ENCODE measurements at places on chromosomes 16 and 17.

DNA sequence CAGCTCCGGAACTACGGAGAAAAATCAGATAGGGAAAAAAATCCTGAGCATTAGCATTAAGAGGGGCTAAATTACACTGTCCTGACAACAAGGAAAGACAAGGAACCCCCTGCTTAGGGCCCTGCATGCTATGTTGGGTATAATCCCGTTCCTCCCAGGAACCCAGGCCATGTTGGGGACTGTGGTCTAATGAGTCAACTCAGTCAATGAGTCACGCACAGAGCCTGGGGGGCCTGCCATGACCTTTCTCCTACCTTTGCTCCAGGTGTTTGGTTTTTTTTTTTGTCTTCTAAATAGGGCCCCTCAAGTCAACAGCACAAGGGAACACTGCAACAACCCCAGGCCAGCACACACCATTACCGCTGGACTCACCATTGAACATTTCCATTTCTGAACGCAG lies 8.9 kb upstream of the ZNF200 start:
- DNase-seq, result no peak

DNA sequence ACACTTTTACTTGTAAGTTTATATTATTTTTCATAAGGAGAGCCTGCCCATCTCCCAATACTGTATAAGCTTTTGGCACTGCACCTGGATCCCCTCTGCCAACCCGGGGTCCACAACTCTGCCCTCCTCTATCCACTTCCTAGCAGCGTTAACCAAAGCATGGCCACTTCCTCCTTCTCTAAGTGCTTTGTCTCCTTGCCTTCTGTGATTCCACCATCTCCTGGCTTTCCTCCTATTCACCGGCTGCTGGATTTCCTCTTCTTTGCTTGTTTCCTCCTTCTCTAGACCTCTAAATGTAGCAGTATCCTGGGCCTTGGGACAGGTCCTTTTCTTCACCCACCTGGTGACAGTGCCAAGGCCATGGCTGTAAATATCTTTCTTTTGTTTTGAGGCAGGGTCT lies 20.0 kb upstream of the WFIKKN2 start:
- no peak for DNase-seq

- peak; percentile 35 for DNase-seq
Observed at GRCh38 chr17:413016-413350, 60.4 kb upstream of the RPH3AL start.

DNA sequence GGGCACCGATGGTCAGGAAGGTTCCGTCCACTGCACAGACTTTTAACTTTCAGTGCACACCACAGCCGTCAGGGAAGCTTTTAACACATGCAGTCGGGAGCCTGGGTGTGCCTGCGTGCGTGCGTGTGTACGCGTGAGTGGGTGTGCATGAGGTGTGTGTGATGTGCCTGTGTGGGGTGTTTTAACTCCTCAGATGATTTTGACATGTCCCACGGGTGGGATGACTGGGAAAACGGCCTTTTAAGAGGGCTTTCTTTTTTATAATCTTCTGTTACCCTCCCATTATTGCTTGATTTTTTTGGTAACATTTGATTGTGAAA lies 152.7 kb upstream of the CHMP6 start:
- no peak for DNase-seq

DNA sequence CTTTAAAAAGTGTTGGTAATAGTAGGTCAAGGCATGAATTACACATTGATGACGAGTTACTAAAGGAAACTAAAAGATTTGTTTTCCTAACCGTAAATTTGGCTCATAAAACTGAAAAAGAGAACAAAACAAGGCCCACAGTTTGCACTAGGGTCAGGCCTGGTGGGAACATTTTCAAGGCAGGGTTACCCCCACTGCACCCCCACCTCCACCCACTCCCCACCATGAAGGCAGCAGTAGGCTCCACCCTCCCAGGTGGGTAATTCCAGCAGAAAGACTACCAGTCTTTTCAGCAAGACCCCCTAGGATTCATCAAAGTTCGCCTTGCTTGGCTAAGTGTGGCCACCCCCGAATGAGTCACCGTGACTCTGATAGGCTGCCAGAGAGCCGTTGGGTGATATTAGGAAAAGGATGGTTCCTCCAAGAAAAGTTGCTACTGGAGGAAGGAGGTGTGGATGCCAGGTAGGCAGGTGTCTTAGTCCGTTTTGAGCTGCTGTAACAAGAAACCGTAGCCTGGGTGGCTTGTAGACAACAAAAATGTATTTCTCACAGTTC lies 8.6 kb downstream of the DNAAF1 start:
- no peak for DNase-seq

DNA sequence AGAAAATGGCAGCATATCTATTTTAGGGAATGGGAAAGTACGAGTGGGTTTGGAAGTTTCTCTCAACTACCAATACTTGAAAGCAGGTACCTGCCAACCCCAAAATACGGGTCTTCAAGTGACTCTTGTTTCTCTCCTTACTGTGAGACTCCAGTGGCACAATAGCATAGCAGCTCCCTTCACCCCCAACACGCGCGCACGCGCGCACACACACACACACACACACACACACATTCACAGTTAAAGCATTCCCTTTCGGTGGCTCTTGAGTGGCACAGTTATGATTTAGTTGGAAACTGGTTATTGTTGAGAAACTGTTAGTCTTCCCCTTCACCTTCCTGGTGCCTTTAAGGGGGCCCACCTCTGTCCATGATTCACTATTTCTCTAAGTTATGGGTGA lies 30.0 kb upstream of the CCL2 start:
- DNase-seq, result no peak

- DNase-seq, result no peak
Observed at GRCh38 chr17:75950855-75951554, 10.2 kb upstream of the FBF1 start.

- DNase-seq, result no peak
Observed at GRCh38 chr16:29868396-29869009, 5.5 kb upstream of the CDIPT start.

GRCh38 chr17:76816590-76817135 lies 51.5 kb upstream of the MGAT5B start:
- peak; percentile 56 for DNase-seq

DNA sequence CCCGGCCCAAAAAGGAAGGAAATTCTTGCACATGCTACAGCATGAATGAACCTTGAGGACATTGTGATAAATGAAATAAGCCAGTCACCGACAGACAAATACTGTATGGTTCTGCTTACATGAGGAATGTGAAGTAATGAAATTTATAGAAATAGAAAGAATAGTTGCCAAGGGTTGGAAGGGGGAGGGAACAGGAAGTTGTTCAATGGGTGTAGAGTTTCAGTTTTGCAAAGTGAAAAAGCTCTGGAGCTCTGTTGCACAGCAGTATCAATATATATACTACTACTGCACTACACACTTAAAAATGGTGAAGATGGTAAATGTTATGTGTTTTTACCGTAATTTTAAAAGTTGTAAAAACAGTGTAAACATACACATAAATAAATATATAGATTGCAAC lies 43.7 kb downstream of the PKD1L3 start:
- no peak for DNase-seq

DNA sequence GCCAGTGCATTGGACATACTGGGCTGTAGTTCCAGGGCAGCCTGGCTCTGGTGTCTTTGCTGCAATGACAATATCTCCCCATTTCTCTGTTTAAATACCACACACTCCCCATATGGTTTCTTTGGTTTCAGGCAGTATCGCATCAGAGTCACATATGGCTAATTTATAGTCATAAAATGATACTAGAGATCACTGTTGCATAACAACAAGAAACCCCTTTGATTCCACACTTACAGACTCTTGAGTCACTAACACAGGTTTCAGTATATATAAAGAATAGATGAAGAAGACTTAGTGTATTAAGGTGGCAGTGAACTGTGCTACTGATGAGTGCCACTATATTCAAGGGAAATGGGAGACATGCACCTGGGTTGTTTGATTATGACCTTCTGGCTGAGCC lies 281.6 kb downstream of the WWOX start:
- DNase-seq, result no peak

GRCh38 chr16:19223235-19224170 lies 55.5 kb downstream of the SYT17 start:
- peak; percentile 76 for DNase-seq

- no peak for DNase-seq
Observed at GRCh38 chr16:11725457-11725856, 17.2 kb downstream of the TXNDC11 start.

DNA sequence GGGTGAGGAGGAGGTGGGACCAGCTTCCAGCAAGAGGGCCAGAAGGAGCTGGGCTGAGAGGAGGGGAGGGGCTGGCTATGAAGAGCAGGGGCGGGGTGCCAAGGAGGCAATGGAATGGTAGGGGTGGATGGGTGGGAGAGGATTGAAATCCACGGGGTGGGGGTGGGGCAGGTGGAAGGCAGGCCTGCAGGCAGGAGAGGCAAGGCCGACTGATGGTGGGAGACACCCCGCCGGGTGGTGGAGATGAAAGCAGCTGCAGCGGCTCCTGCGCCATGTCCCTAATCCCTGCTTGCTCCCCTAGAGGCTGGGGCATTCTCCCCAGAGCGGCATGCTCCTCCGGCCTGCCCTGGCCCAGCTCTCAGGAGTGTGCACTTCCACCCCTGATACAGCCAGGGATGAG lies 27.8 kb upstream of the TAC4 start:
- no peak for DNase-seq

- no peak for DNase-seq
Observed at GRCh38 chr17:55830699-55831471, 80.0 kb downstream of the PCTP start.

- peak; percentile 58 for DNase-seq
Observed at GRCh38 chr17:29760279-29761039, 137.7 kb upstream of the CORO6 start.

- DNase-seq, result no peak
Observed at GRCh38 chr16:89598199-89598598, 15.2 kb upstream of the DPEP1 start.

DNA sequence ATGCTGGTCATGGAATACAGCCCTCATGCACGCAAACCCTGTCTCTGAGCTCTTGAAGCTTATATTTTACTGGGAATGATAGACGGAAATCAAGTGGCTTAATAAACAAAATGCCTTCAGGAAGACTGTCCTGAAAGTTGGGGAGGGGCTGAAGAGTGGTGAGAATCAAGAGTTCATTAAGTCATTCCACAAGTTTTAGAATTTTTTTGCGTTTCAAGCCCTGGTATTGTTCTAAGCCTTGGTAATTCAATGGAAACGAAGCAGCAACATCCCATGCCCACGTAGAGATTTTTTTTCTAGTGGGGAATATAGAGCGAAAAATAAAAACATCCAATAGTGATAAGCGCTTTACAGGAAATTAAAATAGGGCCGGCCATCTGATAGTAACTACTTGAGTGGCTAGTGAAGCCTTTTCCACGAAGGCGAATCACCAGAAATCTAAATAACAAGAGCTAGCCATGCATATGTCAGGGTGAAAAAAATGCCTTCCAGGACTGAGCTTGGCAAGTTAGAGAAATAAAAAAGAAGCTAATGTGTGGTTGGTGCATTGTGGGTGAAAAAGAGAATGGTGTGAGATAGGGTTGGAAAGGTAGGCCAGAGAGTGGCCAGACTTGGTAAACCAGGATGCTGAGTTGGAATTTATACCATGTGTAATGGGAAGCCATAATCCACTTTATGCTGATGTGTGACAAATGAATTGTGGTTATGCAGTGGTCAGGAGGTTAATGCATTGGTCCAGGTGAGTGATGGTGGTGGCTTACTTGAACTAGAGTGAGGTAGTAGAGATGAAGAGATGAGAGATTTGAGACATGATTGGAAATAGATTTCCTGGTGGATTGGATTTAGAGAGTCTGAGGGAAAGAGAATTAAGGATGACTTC lies 772 bp downstream of the PFAS start:
- no peak for DNase-seq

DNA sequence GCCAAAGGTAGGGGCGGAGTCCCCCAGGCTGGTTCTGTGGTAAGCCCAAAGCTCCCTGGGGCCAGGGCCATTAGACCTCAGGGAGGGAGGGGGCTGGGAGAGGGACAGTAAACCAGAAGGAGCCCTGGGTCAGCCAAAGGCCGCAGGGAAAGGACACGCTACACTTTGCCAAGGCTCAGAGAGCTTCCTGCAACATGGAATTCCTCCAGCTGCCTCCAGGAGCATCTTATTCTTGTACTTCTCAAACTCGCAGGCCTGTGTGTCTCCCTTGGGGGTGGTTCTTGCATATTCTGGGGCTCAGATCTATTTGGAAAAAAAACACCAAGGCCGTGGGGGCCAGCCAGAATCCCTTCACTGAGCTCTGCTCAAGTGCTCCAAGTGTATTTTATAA lies 25.1 kb downstream of the AKAP1 start:
- no peak for DNase-seq

- no peak for DNase-seq
Observed at GRCh38 chr16:13708347-13709120, 211.4 kb upstream of the ERCC4 start.

DNA sequence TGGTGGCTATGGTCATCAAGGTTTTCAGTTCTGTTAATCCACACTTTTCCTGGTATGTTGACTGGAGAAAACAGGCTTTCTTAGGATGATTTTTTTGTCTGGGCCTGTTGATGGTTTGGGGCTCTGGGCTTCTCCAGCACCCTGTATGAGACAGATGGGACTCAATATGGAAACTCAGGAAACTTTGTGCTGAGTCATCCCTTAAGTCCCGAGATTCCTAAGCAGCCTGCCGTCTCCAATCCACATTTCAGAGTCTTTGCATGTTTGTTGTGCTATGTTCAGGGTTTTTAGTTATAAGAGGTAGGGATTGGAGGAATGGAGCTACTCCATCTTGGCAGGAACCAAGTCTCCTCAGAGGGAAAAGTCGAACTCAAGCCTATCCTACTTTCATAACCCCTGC lies 253.3 kb upstream of the FOXF1 start:
- DNase-seq, result no peak

DNA sequence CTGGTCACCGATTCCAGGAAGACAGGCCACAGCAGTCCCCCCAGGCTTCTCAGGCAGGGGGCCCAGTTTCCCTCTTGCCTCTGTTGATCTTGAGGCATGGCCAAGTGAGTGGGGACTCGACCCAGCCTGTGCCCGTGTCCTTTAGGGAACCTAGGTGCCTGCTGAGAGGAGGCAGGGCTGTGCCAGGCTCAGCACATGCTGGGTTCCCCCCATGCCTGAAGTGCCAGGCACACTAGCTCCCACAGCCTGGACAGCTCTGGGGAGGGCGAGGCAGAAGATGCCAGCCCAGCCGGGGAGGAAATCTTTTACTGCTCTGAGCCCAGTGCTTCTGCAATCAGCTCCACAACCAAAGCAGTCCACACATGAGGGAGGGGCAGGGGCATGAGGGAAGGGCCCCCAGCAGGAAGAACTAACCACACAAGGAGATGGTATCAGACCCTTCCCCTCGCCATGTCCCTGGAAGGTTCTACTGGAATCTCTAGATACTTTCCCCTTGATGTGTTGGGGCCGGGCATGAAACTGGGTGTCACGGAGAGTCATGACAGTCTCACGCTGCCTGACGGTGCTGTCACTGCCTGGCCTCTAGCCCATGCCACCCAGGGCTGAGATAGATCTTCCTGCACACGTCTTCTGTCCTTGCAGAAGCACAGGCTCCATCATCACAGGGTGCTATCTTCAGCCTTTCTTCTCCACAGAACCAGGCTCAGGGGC lies 25.5 kb downstream of the MYO18A start:
- peak; percentile 41 for DNase-seq

DNA sequence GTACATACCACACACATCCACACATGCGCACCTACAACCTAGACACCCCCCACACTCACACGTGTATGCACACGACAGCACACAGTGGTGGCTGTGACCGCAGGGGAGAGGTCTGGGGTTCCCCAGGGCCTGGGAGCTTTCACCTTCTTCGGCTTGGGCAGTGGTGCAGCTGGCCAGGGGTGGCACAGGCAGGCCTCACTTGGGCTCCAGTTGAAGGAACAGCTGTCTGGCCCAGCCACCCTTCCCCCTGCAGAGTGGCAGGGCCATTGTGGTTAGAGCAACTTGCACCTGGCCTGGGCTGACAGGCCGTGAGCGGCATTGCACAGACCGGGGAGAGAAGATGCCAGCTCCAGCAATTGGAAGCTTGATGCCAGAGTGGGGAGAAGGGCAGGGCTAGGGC lies 114.5 kb upstream of the GSE1 start:
- no peak for DNase-seq
